Activated T-cell treated with anti-CD3 and anti-CD28 coated beads for 1 hour (primary cell): ENCODE measurements at places on chromosomes 3 and 15.

DNA sequence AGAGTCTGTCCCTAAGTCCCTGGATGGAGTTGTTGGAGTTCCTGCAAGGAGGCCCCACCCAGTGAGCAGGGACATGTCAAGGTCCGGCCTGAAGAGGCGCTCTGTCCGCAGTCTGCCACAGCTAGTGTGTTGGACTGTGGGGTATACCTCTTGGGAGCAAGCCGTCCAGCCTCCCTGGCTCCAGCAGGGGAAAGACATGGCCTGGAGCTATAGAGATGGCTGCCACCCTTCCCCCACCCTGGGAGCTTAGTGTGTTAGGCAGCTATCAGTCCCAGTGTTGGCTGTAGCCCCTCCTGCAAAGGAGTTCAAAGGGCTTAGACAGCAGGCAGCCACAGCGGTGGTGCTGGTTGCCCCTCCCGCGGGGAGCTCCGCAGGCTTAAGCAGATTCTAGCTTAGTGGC lies 20.3 kb downstream of the IMPG2 start:
- no peak for DNase-seq

- peak; percentile 2 for DNase-seq
Measured at GRCh38 chr3:109081746-109082510, 36.0 kb downstream of the MORC1 start.

DNA sequence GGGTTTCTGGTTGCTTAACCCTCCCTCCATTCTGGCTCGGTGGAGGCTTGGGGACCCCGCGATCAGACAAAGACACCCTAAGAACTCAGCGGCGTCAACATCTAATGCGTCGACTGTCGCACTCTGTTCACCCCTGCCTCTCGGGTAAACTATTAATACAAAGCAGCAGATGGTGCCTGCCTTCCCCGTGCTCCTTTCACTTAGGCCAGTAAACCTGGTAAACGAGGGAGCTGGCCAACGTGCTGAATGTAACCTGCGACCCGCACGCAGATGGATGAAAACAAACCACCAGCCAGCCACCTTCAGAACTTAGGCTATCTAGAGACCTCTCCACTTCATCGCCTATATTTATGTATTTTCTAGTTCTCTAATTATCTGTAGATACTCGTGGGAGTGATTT lies 848 bp upstream of the CADPS start:
- DNase-seq = no peak

DNA sequence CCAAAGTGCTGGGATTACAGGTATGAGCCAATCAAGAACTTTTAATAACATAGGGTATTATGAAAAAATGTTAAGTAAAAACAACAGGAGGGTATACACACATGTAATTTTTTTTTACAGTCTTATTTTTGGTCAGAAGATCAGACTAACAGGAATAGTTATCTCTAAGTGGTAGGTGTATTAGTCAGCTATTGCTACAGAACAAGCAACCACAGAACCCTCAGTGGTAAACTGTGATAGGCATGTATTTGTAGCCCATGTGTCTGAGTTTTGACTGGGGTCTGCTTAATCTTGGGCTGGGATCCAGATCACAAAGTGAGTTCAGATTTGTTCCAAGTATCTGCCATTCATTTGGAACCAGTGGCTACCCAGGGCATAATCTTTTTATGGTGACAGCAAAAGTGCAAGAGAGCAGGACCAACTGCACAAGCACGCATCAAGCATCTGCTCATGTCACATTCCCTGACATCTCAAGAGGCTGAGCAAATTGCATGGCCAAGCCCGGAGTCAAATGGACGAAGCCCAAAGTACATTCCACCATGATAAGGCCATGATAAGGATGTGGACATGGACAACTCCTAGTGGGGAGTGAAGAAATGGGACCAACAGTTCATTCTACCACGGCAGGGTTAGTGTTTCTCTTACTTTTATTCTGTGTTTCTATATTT lies 3.0 kb upstream of the IL5RA start:
- no peak for DNase-seq

DNA sequence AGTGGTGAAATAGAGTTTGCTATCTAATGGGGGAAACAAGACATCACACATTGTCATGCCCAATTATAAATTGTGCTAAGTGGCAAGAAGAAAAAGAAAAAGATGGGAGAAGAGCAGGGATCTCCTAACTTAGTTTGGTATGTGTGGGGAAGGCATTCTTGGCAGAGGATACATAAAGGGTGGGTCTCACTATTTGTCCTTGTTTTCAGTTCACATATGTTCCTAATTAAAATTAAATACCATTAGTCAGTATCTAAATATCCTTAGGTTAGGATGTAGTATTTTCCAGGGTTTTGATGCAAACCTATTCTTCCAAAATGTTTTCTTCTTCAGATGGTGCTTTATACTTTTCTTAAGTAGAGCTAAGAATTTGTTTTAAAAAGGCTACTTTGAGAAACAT lies 173.7 kb downstream of the B3GALNT1 start:
- DNase-seq = no peak

- DNase-seq = no peak
Measured at GRCh38 chr3:39126532-39127071, 19.1 kb downstream of the TTC21A start.

DNA sequence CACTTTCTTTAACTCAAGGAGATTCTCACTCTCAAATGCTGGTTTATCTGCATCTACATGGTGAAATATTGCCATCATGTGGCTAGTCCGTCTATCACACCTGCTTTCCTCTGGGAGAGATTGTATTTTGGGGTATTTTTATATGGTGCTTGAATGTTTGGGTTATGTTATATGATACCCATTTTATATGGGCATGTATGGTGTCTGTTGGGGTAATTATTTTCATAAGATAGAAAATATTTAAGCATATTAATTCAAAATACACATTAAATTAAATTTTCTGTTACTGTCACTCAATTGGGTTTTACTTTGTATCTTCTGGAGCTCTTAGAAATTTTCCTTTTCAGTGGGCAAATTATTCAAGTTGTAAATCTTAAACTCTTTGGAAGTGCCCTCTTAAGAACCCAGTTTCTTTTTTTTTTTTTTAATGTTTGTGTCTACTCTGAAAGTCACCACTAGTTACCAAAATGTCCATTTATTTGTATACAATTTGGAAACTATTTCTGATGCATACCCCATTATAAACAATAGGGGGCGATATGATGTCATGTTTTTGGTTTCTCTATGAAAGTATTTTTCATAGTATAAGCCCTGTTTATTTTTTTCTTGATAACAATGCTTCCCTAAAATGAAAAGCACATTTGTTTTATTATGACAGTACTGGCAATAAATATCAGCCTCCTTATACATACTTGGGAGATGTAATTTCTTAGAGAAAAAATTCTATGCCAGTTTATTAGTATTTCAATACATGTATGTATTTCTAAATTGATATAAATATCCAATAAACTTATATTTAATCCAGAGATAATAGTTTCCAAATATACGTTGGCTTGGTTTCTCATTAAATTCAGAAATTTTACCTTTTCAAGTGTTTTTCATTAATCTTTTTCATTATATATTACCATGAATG lies 36.1 kb upstream of the PLSCR5 start:
- DNase-seq = no peak

- DNase-seq = no peak
Measured at GRCh38 chr3:134938029-134938525, 143.0 kb downstream of the EPHB1 start.

- no peak for DNase-seq
Measured at GRCh38 chr3:39255503-39256325, 24.1 kb downstream of the CX3CR1 start.

GRCh38 chr3:126618760-126619159 lies 36.2 kb downstream of the TXNRD3 start:
- DNase-seq = no peak

- no peak for DNase-seq
Measured at GRCh38 chr3:80655216-80655615, 887.4 kb upstream of the ROBO1 start.

DNA sequence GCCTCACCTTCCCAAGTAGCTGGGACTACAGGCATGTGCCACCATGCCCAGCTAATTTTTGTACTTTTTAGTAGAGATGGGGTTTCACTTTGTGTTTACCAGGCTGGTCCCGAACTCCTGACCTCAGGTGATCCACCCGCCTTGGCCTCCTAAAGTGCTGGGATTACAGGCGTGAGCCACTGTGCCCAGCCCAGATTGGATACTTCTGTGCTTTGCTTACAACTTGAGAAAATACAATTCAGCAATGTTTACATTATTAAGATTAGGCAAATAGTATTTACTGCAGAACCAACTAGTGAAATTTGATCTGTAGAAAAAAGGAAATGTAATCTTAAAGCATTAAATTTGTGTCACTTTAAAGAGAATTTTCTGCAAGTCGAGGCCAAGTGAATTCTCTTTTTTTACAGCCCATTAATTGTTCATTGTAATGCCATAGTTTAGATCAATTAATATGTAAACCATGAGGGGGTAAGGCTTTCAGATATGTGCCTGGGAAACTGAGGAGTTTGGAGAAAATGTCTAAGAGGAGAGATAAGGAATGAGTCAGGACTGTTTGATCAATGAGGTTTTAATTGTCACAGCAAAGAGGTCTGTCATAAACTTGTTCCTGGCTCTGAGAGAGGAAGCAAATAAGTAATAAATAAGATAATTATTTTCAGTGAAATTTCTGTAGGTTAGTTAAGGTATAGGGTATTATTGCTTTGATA lies 15.3 kb downstream of the PYDC2 start:
- no peak for DNase-seq

- DNase-seq = no peak
Measured at GRCh38 chr3:194130807-194131589, 5.0 kb upstream of the HES1 start.

- no peak for DNase-seq
Measured at GRCh38 chr3:131485119-131485518, 17.7 kb downstream of the MRPL3 start.

DNA sequence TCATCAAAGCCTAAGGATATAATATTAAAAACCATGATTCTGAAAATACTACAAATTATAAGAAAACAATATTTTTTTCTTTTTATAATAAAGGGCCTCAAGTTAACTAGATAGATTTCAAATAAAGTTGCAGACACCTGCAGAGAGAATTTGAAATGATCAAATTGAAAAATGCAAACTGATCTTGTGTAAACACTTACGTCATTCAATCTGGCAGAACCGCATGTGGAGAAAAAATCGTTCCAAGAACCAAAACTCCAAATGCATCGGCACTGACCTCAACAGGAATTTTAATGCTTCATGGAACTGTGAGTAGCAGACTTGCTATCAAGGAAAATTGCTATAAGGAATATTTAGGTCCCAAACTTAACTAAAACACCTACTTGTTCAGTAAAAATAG lies 17.2 kb downstream of the CPA3 start:
- DNase-seq = no peak
